ENCODE measurements at places on chromosomes 5 and 9.

DNA sequence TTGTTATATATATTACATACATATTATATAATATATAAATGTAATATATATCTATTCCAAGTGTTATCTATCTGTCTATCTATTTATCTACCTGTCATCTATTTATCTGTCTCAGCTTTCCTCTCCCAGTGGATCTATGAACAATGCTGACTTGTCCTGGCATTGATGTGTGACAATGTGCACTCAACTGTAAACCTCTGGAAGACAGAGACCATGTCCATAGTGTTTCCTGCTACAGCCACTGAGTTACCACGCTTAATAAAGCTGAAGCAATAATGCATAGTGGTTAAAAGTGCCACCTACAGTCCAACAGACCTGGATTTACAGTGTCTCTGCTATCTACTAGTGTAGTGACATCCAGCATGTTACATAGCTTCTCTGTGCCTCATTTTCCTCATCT, 57.2 kb upstream of the TMED7 start:
- DNase-seq, result no peak

GRCh38 chr9:88258024-88258423, 119.7 kb upstream of the SPATA31C2 start:
- peak; percentile 25 for DNase-seq

DNA sequence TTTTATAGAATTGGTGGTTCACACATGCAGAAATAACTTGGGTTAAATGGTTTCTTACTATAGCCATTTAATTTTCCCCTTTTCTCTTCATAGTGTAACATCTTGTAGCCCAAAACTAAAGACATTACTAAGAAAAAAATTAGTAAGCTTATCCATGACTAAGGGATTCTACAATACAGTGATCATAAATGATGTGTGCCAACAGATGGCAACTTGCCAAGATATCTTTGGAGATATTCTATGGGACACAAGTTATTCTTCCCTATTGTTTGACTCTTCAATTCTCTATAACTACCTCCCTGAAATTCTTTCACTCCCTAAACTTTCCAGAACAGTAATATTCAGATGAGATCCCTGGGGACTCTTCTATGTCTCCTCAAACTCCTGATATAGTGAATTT, 580.6 kb downstream of the PTPRD start:
- DNase-seq, result no peak

DNA sequence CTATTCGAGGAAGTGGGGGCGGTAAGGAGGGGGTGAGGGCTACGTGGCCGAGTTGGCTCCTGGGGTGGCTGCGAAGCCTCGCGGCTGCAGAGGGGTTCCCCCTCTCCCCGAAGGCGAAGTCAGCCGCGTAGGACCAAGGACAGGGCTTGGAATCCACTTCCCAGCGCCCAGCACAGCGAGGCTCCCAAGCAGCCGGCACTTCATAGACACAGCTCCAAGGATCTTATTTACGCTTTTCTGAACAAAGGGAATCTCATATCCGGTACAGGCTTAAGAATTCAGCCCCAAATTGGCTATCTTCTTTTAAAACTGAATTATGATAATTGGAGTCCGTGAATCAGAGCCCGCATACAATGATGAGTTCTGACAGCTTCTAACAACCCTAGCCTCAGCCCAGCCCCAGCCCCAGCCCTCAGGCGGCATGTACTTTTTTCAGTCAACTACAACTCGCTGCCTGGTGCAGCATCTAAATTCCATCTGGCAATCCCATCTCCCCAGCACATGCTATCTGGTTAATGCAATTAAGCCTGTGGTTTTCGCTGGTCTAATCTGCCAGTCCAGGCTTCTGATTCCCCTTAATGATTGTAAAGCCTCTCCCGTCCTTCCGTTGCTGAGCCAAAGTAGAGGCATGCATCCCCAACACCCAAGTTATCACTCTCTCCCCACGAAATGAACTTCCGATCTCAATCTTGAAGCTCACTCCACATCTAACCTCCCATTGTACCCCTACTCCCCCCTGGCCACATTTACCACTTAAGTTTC, 1.0 kb downstream of the ELAVL2 start:
- no peak for DNase-seq

- no peak for DNase-seq
Observed at GRCh38 chr5:4699592-4699991, 440.5 kb upstream of the ADAMTS16 start.

GRCh38 chr5:53482717-53483638, 2.5 kb downstream of the FST start:
- no peak for DNase-seq

DNA sequence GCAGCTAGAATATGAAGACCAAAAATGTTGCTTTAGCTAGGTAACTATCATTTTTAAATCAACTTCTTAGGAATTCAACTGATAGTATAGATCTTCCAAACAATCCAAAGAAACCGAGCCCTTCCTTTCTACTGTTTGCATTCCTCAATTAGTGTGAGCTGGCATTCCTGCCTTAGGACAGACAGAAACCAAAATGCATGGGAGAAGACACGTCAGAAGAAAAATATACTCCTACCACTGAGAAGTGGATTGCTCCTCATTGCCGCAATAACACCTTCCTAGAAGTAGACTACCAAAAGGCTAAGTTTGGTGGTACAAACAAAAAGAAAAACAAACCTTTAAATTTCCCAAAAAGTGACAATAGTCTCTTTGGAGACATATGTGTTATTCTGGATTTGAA, 440.0 kb downstream of the SEMA5A start:
- DNase-seq, result no peak

- DNase-seq, result no peak
Observed at GRCh38 chr5:71658916-71659662, 60.0 kb upstream of the CARTPT start.

GRCh38 chr9:7210854-7211637, 453.3 kb downstream of the KDM4C start:
- DNase-seq, result no peak

- DNase-seq, result no peak
Observed at GRCh38 chr5:95778713-95779436, 43.7 kb downstream of the GLRX start.

- DNase-seq, result no peak
Observed at GRCh38 chr5:134420343-134420742, 8.7 kb upstream of the CDKN2AIPNL start.

GRCh38 chr9:127189628-127190027, 67.2 kb upstream of the ANGPTL2 start:
- DNase-seq, result no peak

DNA sequence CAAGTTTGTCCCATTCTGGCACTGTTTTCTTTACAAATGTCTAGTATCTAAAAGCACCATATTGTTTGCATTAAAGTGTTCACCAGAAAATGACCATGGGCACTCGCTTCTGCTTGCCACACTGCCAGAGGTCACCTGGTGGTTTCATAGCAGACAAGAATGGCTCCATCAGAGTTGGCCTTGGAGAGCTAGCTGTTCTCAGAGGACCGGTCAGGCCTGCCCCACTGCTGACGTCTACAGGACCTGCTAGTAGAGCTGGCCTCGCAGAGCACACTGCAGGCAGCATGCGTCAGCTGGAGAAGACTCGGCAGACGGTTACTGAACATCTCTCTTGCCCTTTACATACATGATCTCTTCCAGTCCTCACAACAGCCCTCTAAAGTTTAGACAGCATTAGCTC, 8.7 kb upstream of the TLX3 start:
- no peak for DNase-seq

DNA sequence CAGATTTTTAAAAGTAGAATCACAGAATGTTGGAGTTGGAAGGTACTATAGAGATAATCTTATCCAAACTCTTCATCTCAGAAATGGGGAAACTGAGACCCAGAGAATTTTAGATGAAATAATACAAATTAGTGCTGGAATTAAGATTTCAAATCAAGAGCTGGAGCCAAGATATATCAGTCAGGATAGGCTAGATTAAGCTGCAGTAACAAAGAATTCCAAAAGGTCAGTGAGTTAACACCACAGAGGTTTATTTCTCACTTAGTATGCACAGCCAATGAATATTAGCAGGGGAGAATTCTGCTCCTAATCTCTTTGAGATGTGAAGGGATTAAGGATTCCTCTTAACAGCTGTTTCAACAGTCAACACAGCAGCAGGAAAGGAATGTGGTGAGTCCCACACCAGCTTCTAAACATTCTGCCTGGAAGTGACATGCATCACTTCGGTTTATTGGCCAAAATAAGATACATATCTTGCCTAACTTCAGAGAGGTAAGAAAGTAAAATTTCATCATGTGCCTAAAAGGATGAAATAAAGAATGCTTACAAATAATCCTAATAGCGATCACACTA, 136.8 kb downstream of the FRMD3 start:
- no peak for DNase-seq

- DNase-seq, result no peak
Observed at GRCh38 chr5:40575921-40576320, 103.8 kb upstream of the PTGER4 start.

DNA sequence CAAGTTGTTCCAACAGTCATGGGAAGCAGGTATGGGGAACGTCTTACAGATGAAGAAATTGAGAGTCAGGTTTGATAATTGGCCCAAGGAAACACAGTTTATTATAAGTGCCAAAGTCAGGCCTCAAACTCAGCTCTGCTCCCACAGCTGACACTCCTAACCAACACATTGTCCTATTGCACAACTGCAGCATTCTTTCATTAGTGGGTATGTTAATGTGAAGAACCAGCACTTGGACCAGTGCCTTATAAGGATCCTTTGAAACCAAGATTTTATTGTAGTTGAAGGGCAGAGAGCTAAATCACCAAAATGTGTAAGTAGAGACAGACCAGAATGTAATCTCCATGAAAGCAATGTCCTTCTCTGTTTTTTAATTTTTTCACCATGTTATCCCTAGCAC, 56.1 kb downstream of the GRIA1 start:
- no peak for DNase-seq

- no peak for DNase-seq
Observed at GRCh38 chr9:84310883-84311282, 29.7 kb downstream of the SLC28A3 start.

DNA sequence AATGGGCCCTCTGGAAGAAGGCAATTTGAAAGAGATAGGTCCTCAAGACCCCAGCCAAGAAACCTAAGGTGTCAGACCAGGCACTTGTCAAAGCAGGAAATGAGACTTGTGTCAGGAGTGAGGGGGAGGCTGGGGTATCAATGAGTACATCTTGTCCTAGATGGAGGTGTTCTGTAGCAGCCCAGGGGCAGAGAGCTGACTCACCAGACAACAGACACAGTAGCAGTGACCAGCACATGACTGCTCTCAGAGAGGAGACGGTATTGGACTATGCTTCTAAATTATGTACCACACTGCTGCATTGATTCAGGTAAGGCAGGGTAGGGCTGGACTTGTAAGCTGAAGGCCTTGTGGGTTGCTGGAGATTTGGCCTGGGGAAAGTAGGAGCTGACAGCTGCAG, 551.2 kb upstream of the KLF4 start:
- peak; percentile 58 for DNase-seq

- DNase-seq, result no peak
Observed at GRCh38 chr5:157732596-157733262, 1.5 kb downstream of the THG1L start.

GRCh38 chr9:110874963-110875674, 163.2 kb downstream of the LPAR1 start:
- DNase-seq, result no peak

DNA sequence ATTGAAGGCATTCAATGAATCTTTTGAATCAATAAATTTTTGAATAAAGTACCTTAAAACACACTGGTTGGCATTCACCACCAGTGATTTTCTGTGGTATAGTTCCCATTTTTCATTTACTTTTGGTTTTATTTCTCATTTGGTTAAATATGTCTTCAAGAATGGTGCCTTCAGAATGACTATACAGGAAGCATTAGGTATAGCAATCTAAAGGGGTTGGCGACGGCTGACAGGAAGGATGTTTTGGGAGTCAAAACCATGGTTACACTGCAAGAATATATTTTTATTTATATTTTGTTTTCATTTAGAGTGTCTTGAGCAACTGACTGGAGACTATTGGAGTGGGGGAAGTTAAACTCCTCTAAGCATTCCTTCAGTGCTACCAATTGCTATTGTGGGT, 235.7 kb downstream of the HTR1A start:
- no peak for DNase-seq

GRCh38 chr5:175202463-175203068, 241.4 kb downstream of the DRD1 start:
- no peak for DNase-seq

GRCh38 chr5:123099514-123100151, 10.6 kb downstream of the PRDM6 start:
- DNase-seq, result no peak

GRCh38 chr5:90807496-90807895, 248.9 kb downstream of the ADGRV1 start:
- no peak for DNase-seq

DNA sequence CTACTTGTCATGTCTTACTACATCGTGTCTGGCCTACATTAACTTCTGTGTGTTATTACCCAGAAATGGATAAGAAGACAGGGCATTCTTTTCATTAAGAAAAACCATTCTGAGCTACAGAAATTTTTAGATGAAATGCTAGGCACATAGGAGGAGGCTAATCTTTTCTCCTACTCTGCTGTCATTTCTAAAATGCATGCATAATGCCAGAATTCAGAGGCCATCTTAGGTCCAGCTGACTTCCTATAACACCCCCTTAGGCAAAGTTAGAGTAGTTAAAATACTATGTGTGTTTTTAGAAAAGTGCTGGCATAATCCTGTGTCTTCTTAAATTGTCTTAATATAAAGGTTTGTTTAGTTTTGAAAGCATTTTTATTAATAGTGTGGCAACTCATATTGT, 352.6 kb downstream of the CSNK1G3 start:
- no peak for DNase-seq

DNA sequence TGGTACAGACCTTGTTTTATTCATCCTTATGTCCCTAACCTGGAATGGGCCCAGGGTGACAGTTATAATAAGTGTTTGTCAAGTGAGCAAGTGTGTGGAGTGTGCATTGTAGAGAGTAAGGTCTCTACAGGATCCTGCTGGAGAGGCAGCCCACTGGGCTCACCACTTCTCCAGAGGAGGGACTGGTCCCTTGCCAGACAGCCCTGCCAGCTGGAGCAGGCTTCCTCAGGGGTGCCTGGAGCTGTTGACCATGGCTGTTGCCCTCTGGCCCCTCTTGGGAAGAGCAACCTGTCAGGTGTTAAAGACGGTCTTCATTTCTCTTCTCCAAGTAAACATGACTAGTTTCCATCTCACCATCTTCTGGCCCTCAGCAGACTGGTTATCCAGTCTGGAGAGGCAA, 20.0 kb downstream of the IRF1 start:
- DNase-seq, result no peak

DNA sequence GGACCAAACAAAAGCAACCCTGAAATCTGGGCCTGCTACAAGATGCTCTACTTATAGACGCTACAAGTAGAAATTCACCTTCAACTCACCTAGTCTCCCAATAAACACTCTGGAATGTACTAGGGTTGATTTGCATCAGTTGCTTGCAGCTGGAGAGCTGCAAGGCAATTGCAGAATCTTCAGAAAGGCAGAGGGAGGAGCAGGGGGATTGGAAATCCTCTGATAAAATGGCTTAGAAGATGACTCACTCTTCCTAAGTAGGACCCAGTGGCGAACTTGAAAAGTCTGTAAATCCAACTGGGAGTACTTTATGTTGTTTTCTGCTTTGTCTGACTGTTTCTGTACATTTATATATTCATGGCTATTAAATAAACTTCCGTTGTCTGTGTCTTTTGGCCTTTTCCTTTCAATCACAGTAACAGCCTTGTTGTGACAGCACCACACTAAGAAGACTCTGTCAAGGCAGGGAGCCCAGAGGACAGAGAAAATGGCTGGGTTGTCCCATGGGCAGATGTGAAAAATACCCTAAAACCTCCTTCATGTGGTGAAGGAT, 14.7 kb upstream of the MLLT3 start:
- DNase-seq, result no peak
